Chondrocyte (in vitro differentiated cells): ENCODE measurements at places on chromosomes 16 and 17.

GRCh38 chr17:58254803-58255202 is 16.4 kb downstream of the LPO start:
- no peak overlapping the region for H3K27ac ChIP-seq
- DNase-seq: peak; percentile 65
- H3K4me3 ChIP-seq: no peak overlapping the region
- H3K4me1 ChIP-seq: peaks cover 4% of the 10 kb centered on the region

- H3K27me3 ChIP-seq: peaks cover 25% of the 10 kb centered on the region
- no peak for DNase-seq
- no peak overlapping the region for H3K4me3 ChIP-seq
- no peak overlapping the region for H3K27ac ChIP-seq
These were observed 172.8 kb upstream of the WSCD1 start for GRCh38 chr17:5897275-5897911.

DNA sequence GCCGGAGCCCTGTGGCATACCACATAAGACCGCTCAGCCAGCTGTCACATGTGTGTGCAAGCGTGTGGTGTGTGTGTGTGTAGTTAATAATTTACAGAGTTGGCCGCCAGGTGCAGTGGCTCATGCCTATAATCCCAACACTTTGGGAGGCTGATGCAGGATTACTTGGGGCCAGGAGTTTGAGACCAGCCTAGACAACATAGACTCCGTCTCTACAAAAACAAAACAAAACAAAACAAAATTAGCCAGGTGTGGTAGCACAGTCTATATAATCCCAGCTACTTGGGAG is 20.4 kb downstream of the SOCS1 start:
- no peak overlapping the region for H3K27ac ChIP-seq
- no peak overlapping the region for H3K4me3 ChIP-seq
- DNase-seq: no peak

- H3K27ac ChIP-seq: peak overlapping the region; percentile 47
- DNase-seq: no peak
- H3K27me3 ChIP-seq: no peaks in the 10 kb centered on the region
- H3K36me3 ChIP-seq: no peaks in the 10 kb centered on the region
- peak overlapping the region; percentile 72 for H3K4me3 ChIP-seq
These were observed 13.7 kb downstream of the SYCE1L start for GRCh38 chr16:77212741-77213541.

- H3K27ac ChIP-seq: no peak overlapping the region
- DNase-seq: no peak
- no peaks in the 10 kb centered on the region for H3K4me1 ChIP-seq
These were observed 18.0 kb upstream of the KCNJ18 start for GRCh38 chr17:21674242-21674731.

GRCh38 chr17:36911001-36911400 is 26.3 kb upstream of the LHX1 start:
- H3K27ac ChIP-seq: no peak overlapping the region
- no peak for DNase-seq
- H3K36me3 ChIP-seq: no peaks in the 10 kb centered on the region
- H3K27me3 ChIP-seq: peaks cover 22% of the 10 kb centered on the region
- H3K4me3 ChIP-seq: no peak overlapping the region

- no peak for DNase-seq
- peak overlapping the region; percentile 94 for H3K27ac ChIP-seq
- H3K4me1 ChIP-seq: peaks cover 60% of the 10 kb centered on the region
- no peaks in the 10 kb centered on the region for H3K27me3 ChIP-seq
- H3K36me3 ChIP-seq: peaks cover 2% of the 10 kb centered on the region
These were observed 71.5 kb downstream of the WWP2 start for GRCh38 chr16:69833357-69834282.

- no peaks in the 10 kb centered on the region for H3K27me3 ChIP-seq
- no peak overlapping the region for H3K4me3 ChIP-seq
- H3K36me3 ChIP-seq: peaks cover 9% of the 10 kb centered on the region
These were observed 23.7 kb downstream of the PHLPP2 start for GRCh38 chr16:71700831-71701230.

- no peak overlapping the region for H3K4me3 ChIP-seq
- no peaks in the 10 kb centered on the region for H3K27me3 ChIP-seq
- peaks cover 47% of the 10 kb centered on the region for H3K4me1 ChIP-seq
These were observed 32.5 kb downstream of the ABCC12 start for GRCh38 chr16:48123104-48123788.

DNA sequence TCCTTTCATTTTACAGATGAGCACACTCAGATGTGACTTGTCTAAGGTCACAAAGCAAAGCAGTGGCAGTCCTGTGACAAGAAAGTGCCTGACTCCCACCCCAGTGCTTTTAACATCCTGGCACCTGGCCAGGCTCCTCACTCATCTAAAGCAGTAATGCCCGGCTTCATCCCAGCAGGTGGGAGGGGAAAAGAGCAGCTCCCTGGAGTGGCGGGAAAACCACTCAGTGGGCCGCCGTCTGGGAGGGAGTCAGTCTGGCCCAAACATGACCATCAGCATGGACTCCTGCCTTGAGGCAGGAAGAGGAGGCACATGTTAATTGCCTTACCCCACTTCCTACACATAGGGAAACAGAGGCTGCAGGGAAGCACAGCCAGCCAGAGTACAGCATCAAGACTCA is 2.6 kb downstream of the PCGF2 start:
- no peaks in the 10 kb centered on the region for H3K27me3 ChIP-seq
- H3K36me3 ChIP-seq: no peaks in the 10 kb centered on the region
- peaks cover 66% of the 10 kb centered on the region for H3K4me1 ChIP-seq

GRCh38 chr17:83037874-83038165 is 41.6 kb upstream of the METRNL start:
- DNase-seq: no peak
- no peaks in the 10 kb centered on the region for H3K4me1 ChIP-seq
- H3K36me3 ChIP-seq: peaks cover 40% of the 10 kb centered on the region

- no peak overlapping the region for H3K27ac ChIP-seq
- H3K4me3 ChIP-seq: no peak overlapping the region
- no peaks in the 10 kb centered on the region for H3K36me3 ChIP-seq
- peaks cover 8% of the 10 kb centered on the region for H3K4me1 ChIP-seq
- no peaks in the 10 kb centered on the region for H3K27me3 ChIP-seq
- DNase-seq: no peak
These were observed 113.0 kb upstream of the METRNL start for GRCh38 chr17:82966415-82966814.

- no peaks in the 10 kb centered on the region for H3K4me1 ChIP-seq
- H3K4me3 ChIP-seq: no peak overlapping the region
- no peak overlapping the region for H3K27ac ChIP-seq
These were observed 6.1 kb downstream of the TVP23A start for GRCh38 chr16:10812312-10813098.

GRCh38 chr17:10681866-10682446 is 15.4 kb downstream of the SCO1 start:
- peak overlapping the region; percentile 85 for H3K27ac ChIP-seq
- H3K4me3 ChIP-seq: peak overlapping the region; percentile 7
- peaks cover 50% of the 10 kb centered on the region for H3K4me1 ChIP-seq
- no peaks in the 10 kb centered on the region for H3K27me3 ChIP-seq
- no peak for DNase-seq
- peaks cover 30% of the 10 kb centered on the region for H3K36me3 ChIP-seq

GRCh38 chr17:69326377-69327059 is 415 bp downstream of the ABCA5 start:
- H3K27me3 ChIP-seq: no peaks in the 10 kb centered on the region
- H3K4me3 ChIP-seq: peak overlapping the region; percentile 94
- H3K36me3 ChIP-seq: no peaks in the 10 kb centered on the region
- DNase-seq: peak; percentile 82
- peak overlapping the region; percentile 95 for H3K27ac ChIP-seq

DNA sequence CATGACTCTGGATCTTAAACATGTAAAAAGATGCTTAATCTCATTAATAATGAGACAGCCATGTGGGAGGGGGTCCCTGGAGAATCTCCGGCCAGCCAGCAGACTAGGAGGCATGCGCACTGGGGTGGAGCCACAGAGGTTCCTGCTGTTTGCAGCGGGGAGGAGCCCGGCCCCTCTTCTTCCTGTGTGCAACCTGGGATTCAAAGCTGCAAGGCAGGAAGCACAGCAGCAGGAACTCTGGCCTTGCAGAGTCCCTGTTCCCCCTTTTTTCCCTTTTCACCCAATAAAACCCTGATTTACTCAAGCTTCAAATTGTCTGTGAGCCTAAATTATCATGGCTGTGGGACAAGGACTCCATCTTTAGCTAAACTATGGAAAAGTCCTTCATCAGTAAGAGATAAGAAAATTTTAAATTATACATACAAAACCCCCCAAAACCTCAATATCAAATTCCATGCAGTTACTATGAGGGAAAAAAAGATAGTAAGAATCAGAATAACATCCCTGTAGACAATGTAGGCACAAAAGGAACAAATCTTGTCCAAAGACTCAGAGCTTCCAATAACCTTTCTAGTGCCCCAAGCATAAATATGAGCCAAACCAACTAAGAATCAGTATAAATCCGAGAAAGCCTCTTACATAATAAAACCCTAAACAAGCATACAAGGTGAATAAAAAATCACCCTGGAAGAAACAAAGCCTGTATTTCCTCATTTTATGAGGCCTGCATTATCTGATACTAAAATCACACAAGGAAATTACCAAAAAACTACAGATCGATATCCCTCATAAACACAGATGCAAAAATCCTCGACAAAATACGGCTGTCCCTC is 12.1 kb downstream of the CFDP1 start:
- no peaks in the 10 kb centered on the region for H3K27me3 ChIP-seq
- peak overlapping the region; percentile 59 for H3K4me3 ChIP-seq
- no peaks in the 10 kb centered on the region for H3K36me3 ChIP-seq
- H3K4me1 ChIP-seq: peaks cover 41% of the 10 kb centered on the region
- no peak for DNase-seq
- peak overlapping the region; percentile 71 for H3K27ac ChIP-seq

DNA sequence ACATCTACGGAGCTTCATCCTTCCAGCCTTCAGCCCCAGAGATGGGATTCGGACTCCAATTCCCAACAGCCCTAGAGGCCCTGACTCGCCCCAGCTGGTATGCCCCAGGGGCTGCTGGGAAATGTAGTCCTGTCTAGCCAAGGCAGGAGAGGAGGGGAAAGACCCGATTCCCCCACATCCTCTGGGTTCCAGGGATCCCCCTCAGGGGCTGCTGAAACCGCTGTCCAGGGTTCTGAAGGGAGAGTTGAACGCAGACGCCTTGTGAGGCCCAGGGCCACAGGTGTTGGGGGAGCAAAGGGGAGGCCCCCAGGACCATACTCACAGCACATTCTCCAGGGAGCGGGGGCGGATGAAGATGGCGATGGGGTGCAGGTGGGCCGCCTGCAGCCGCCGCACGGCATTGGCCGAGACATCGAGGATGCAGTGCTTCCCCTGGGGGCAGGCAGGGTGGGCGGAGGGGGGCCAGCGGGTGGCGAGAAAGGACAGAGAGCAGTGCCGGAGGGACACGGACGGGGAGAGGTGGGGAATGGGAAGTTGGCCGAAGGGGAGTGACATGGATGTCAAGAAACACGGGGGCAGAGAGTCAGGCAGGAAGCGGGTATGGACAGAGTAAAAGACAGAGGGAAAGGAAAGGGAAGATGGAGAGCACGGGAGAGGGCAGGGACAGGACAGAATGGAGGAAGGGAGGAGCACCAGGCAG is 12.6 kb upstream of the ASGR1 start:
- DNase-seq: peak; percentile 53
- no peak overlapping the region for H3K4me3 ChIP-seq
- H3K4me1 ChIP-seq: no peaks in the 10 kb centered on the region
- peaks cover 29% of the 10 kb centered on the region for H3K36me3 ChIP-seq

GRCh38 chr17:54956791-54957190 is 11.7 kb downstream of the COX11 start:
- H3K27ac ChIP-seq: no peak overlapping the region
- DNase-seq: no peak
- H3K36me3 ChIP-seq: peaks cover 22% of the 10 kb centered on the region
- no peaks in the 10 kb centered on the region for H3K27me3 ChIP-seq

- DNase-seq: no peak
- H3K36me3 ChIP-seq: no peaks in the 10 kb centered on the region
- no peaks in the 10 kb centered on the region for H3K4me1 ChIP-seq
- peaks cover 13% of the 10 kb centered on the region for H3K27me3 ChIP-seq
- no peak overlapping the region for H3K27ac ChIP-seq
These were observed 161.5 kb upstream of the TOX3 start for GRCh38 chr16:52708476-52708875.

DNA sequence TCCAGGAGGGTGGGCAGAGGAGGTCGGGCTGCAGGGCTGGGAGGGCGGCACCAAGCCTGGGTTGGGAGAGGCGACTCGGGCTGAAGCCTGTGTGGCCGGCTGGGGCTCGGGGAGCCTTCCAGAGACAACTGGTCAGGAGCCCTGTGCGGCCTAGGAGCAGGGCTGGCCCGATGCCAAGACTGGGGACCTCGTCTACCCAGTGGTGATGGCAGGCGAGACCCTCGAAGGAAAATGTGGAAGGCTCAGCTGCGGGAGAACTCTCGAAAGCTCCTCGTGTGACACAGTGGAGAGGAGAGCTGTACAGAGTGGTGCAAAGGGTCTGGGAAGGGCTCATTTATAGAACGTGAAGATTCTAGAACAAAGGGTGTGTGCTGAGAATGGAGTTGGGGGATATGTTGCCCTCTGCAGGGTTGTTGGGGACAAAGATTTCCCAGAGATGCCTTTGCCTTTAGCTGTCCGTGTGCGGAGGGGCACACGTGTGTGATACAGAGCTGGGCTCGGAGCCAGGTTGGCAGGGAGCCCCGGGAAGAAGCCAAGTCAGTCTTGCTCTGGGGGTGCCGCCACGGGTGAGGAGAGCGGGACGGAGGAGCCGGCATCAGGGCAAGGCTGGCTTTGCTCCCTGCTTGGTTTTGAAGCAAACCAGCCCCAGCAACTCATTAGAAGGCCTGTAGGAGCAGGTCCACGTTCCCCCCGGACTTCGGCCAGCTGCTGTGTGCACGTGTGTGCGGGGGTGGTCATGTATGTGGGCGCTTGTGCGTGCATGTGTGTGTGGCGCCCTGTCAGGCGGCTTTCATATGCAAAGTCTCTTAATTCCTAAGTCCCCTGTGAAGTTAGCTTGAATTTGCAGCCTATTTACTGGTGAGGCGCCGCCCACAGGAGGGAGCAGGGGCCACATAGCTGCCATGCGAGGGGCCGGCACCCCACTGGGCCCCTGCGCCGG is 132.4 kb upstream of the CHMP6 start:
- peaks cover 6% of the 10 kb centered on the region for H3K36me3 ChIP-seq
- H3K27ac ChIP-seq: peak overlapping the region; percentile 86
- H3K4me1 ChIP-seq: peaks cover 47% of the 10 kb centered on the region

GRCh38 chr17:73490851-73491250 is 153.4 kb downstream of the SDK2 start:
- peaks cover 3% of the 10 kb centered on the region for H3K36me3 ChIP-seq
- no peak overlapping the region for H3K4me3 ChIP-seq
- DNase-seq: no peak
- no peaks in the 10 kb centered on the region for H3K27me3 ChIP-seq
- H3K4me1 ChIP-seq: peaks cover 15% of the 10 kb centered on the region
- no peak overlapping the region for H3K27ac ChIP-seq

- peaks cover 33% of the 10 kb centered on the region for H3K4me1 ChIP-seq
- no peaks in the 10 kb centered on the region for H3K36me3 ChIP-seq
- peak overlapping the region; percentile 98 for H3K27ac ChIP-seq
- peak overlapping the region; percentile 90 for H3K4me3 ChIP-seq
- no peak for DNase-seq
- H3K27me3 ChIP-seq: no peaks in the 10 kb centered on the region
These were observed 2.8 kb upstream of the UBTF start for GRCh38 chr17:44222112-44222869.

- no peaks in the 10 kb centered on the region for H3K36me3 ChIP-seq
- peaks cover 24% of the 10 kb centered on the region for H3K27me3 ChIP-seq
- H3K27ac ChIP-seq: no peak overlapping the region
- DNase-seq: no peak
- H3K4me1 ChIP-seq: no peaks in the 10 kb centered on the region
These were observed 19.0 kb downstream of the C17orf100 start for GRCh38 chr17:6670571-6670970.
